ENCODE measurements at places on chromosomes 2 and 18.

GRCh38 chr2:159755788-159756187, 42.2 kb downstream of the CD302 start:
- DNase-seq: peak; percentile 23

DNA sequence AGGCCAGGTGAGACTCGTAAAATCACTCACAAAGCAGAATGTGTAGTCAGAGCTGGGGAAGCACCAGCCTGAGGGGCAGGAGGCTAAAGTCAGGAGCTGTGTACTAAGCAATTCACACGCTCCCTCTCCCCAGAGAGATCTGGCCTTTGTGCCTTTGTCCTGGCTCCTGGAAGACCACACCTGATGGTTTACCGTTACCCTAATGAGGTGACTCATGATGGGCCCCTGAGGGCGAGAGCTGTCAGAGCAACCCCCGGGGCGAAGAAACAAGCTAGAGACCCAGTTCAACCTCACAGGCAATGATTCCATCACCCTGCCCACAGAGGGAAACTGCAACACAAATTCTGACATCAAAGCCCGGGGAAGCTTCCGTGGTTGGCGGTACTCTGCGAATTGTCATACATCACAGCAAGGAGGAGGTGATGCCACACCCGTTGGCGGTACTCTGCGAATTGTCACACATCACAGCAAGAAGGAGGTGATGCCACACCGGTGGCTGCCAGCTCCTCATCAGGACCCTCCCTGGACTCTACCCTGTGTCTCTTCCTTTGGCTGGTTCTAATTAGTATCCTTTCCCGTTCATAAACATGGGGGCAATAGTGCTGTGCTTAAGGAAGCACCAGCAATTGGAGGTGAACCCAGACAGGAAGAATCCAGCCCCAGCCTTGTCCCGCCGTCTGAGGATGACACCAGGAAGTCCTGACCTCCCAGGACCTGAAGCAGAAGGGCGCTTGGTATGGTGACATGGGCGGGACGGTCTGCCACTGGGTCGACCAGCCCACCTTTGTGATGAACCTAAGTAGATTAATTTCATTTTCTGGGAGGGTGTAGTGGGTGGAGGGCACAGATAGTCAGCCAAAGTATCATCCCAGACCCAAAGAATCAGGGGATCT, 30.5 kb downstream of the B3GNT7 start:
- no peak for DNase-seq

DNA sequence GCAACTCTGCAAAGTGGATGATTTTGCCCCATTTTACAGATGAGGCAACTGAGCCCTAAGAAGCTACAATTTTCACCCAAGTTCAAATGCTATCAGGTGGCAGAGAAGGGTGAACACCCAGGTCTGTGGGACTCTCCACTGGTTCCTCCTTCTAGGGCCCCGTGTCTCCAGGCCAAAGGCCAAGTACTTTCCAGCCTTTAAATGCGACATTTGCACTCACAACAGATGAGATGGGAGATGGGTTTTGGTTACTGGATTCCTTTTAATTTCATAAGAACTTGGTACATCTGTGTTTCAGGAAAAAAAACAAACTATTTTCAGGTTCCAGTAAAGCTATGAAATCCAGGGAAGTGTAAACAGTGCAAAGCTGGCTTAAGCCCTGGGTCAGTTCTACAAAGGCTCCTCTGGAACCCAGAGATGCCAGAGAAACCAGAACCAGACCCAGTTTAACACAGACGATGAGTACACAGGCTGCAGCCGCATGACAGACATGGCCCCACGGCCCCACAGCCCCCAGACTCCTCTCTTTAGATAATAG, 361.7 kb downstream of the ANAPC1 start:
- no peak for DNase-seq

DNA sequence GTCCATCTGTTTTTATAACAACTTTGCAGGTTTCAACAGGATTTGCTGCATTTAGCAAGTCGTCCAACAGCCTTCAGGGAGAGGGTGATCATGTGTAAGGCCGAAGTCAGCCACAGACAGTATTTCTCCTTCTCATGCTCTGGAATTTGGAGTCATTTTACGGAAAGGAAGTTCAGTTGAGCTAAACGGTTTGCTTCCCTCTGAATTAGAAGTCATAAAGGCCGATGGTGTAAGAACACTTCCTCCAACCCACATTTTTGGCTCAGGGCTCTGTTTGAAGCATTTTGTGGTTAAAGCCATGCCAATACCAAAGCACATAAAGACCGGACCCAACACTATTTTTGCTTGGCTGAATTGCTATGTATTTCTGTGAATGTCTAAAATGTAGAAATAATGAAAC, 129.5 kb downstream of the TMEM182 start:
- no peak for DNase-seq

DNA sequence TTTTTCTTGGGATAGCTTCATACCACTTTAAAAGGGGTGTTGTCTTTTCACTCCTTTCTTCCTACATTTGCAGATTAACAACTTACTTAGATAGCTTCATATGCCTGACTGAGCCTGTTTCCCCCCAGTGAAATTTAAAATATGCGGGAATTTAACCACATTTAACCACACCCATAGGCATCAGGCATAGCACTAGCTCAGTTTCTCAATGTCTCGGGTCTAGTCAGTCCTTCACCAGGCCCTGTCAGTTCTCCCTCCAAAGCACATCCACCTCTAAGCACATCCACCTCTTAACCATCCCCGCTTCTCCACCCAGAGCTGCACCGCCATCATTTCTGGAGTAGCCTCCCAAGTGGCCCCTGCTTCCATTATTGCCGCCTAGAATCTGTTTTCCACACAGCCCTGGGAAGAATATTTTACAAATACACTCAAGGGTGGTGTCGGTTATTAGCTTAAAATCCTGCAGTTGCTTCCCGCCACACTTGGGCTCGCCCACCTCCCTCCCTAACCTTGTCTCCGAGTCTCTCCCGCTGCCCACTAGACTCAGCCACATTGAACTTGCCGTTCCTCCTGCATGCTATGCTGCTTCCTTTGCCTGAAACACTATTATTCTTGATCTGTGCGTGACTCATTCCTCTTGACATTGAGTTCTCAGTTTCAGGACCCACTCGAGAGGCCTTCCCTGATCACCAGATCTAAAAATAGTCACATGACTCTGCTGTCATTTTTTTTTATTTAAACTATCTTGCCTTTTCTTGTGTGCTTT, 68.3 kb downstream of the SPTBN1 start:
- no peak for DNase-seq

DNA sequence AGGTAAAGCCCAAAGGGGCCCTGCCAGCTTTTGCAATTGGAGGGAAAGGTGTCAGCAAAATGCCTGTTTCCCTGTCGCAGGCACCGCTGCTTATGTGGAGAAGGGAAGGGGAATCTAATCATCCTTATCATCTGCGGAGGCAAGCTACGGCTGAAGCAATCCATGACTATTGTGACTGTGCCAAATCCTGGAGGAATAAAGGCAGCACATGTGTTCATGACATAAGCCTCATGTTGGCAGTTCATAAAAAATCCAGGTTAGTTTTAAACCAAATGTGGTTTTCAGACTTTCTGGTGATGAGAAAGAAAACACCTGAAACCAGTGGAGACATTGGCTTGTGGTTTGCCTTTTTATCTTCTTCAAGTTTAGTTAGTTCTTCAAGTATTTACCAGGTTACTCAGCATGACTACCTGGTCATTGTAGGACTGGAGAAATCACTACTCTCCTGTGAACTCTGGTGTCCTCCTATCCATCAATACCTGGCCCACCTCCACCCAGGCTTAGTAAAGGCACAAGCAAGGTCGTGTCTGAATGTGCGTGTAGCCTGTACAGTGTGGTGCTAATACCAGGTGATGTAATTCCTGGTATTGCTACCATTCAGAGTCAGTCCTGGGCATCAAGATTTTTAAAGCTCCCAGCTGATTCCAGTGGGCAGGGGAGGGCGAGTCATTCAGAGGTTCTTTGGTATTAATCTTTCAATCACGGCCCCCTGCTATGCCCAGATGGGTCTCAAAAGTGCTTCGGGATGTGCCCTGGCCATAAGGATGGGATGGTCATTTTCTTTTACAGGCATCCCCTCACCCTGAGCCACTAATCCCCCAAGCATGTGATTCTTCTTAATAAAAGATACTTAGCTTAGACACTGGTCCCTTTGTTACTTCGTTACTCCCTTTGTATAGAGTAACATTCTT, 96.8 kb downstream of the TGFA start:
- no peak for DNase-seq

DNA sequence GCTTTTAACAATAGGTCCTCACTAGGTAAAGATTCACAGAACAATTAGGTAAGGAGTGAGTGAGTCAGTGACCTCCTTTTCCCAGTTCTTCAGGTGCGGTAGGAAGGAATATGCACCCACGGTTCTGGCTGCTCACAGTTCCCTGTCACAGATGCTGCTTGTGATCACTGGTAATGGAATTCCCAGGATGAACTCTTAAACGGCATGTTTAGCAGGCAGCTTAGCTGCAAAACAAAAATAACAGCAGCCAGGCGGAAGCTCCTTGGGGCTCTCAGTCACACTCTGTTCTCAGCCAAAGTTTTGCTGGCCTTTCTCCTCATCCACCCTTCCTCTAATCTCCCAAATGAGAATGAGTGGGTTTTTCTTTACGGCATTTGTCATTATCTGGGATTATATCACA, 274.5 kb downstream of the MYT1L start:
- no peak for DNase-seq

- DNase-seq: no peak
Measured at GRCh38 chr2:70527447-70528080, 26.1 kb downstream of the TGFA start.

DNA sequence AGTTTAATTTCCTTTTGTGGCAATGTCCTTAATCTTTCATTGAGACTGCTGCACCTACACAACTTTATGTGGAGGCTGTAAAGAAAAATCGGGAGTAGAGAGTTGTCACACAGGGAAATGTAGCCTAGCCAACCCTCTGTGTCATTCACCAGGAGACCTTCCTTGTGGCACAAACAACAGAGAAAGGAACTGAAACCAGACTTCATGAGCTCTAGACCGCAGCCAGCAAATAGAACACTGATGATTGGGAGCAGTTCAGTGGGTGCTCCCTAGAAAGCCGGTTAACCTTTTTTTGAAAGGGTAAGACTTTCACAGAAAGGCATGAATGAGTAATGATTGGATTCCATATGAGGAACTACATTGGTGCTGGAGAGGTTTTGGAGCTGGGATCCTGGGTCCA, 1752.4 kb upstream of the CELF4 start:
- DNase-seq: no peak

DNA sequence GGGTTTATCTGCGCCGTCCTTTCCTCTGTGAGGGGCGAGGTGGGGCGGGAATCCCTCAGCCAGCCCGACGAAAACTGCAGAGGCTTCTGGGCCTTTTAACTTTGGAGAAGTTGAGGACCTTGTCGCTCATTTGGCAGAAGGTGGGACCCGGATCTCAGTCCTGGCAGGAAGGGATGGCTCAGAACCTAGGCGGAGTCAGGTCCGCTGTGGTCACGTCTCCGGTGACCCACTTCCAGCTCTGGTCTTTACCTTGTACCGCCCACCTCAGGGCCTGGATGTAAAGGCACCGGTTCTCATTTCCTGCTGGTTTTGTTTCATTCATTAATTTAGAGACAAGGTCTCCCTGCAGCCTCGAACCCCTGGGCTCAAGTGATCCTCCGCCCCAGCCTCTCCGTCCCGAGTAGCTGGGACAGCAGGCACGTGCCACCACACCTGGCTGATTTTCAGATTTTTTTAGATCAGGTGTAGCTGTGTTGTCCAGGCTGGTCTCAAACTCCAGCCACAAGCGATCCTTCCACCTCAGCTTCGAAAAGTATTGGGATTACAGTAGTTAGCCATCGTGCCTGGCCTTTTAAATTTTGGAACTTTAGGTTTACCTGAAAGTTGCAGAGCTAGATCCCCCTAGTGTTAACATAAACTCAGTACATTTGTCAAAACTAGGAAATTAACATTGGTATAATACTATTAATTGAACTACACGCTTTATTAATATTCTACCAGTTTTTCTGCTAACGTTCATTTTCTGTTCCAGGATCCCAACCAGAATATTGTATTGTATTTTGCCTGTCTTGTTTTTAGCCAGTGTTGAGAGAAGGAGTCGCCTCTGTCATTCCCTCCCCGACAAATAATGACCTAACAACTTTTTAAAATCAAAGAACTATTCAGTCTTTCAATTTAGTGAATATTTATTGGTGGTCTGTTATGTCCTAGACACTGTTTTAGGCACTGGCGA, 852 bp downstream of the POLI start:
- no peak for DNase-seq

GRCh38 chr2:19989342-19989666, 601 bp downstream of the WDR35 start:
- DNase-seq: no peak

DNA sequence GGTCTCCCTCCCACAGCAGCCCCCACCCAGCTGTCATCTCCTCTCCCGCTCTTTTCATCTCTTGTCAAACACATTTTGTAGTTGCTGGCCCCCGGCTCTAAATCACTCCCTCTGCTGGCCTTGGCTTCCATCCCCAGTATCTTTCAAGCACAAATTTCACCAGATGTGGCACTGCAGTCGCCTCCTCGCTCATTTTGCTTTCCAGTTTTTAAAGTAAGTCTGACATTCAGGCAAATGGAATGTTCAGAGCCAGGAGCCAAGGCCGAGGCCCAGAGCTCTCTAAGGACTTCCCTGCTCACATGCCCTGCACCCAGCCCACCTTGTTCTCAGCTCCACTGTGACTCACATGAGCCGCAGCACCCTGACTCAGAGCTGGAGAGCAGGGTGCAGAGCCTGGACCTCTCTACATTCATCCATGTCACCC, 158.4 kb downstream of the GALNT14 start:
- DNase-seq: no peak

- no peak for DNase-seq
Measured at GRCh38 chr2:182132605-182133004, 147.0 kb downstream of the PPP1R1C start.

GRCh38 chr2:36912695-36913094, 53.6 kb downstream of the STRN start:
- no peak for DNase-seq

DNA sequence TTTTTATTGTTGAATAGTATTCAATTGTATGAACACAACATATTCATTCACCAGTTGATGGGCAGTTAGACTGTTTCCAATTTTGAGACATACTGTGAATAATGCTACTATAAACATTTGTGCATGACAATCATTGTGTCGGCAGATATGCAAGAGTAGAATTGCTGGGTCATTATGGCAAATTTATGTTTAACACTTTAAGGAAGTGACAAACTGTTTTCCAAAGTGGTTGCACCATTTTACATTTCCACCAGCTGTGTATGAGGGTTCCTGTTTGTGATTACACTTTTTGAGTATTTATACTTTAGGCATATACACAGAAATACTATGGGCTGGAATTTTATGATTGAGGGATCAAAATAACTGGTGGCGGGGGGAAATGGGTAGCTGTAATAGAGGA, 61.2 kb downstream of the MAP4K3 start:
- DNase-seq: no peak
